ENCODE measurements at places on chromosomes 5 and 9.

- no peak for DNase-seq
- peaks cover 3% of the 10 kb centered on the region for H3K4me1 ChIP-seq
- H3K27me3 ChIP-seq: no peaks in the 10 kb centered on the region
- no peak overlapping the region for H3K27ac ChIP-seq
- no peaks in the 10 kb centered on the region for H3K36me3 ChIP-seq
Measured at GRCh38 chr9:20713172-20713571, 29.1 kb downstream of the FOCAD start.

DNA sequence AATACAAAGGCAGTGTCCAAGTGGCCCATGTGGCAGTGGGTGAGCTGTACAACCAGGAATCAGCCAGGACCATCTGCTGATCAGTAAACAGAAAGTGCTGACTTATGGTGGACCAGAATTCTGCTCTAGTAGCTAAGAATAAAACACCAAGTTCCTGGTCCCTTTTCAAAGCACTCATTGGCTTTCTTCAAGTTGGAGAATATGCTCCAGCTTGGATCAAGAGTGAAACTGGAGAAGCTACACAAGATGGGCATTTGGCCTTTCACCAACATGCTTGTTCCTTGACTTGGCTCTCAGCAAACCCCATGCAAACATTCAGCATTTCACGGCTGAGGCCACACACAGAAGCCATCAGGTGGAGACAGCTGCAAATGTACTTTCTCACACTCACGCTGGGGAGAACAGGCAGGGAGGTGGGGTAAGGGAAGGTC lies 32.1 kb downstream of the MARCHF3 start:
- H3K27ac ChIP-seq: no peak overlapping the region
- no peak overlapping the region for H3K4me3 ChIP-seq
- DNase-seq: no peak
- no peaks in the 10 kb centered on the region for H3K4me1 ChIP-seq
- H3K36me3 ChIP-seq: no peaks in the 10 kb centered on the region

DNA sequence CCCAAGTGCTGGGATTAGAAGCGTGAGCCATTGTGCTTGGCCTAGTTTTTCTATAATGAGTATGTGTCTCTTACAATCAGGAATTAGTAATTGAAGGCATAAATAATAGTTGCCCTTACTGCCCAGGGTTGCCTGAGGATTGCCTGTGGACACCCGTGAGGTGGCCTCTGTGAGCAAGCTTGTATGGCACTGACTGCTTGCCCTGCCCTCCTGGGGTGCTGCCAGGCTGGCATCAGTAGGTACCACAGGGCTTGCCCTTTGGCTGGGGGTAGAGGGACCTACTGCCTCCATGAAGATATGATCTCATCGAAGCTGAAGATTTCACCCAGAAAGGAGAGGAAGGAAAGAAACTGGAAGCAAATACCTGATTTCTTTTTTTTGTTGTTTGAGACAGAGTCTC lies 23.8 kb upstream of the PHF19 start:
- no peaks in the 10 kb centered on the region for H3K4me1 ChIP-seq
- H3K4me3 ChIP-seq: no peak overlapping the region
- DNase-seq: no peak
- H3K27ac ChIP-seq: no peak overlapping the region

DNA sequence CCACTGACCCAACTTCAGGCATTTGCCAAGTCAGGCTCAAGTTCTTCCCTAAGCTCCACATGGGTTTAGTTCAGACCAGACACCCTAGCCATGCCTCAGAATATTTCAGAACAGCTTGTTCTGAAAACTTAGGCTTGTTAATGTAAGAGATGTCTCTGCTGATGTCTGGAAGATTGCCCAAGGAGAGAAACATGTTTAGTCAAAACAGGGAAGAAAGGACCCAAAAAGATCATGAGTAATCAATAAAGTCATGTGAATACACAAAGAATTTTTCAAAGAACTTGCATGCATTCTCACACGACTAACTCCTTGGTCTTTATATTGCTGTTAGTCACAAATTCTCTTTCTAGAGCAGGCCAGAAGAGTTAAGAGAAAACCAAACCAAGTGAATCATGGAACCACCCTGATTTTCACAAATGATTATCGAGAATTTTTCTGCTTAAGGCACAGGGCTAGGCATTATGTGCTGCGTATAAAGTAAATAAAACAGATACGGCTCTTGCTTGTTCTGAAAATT lies 158.1 kb upstream of the HMHB1 start:
- H3K36me3 ChIP-seq: no peaks in the 10 kb centered on the region
- H3K4me3 ChIP-seq: no peak overlapping the region
- no peaks in the 10 kb centered on the region for H3K4me1 ChIP-seq
- DNase-seq: no peak
- no peaks in the 10 kb centered on the region for H3K27me3 ChIP-seq
- no peak overlapping the region for H3K27ac ChIP-seq

DNA sequence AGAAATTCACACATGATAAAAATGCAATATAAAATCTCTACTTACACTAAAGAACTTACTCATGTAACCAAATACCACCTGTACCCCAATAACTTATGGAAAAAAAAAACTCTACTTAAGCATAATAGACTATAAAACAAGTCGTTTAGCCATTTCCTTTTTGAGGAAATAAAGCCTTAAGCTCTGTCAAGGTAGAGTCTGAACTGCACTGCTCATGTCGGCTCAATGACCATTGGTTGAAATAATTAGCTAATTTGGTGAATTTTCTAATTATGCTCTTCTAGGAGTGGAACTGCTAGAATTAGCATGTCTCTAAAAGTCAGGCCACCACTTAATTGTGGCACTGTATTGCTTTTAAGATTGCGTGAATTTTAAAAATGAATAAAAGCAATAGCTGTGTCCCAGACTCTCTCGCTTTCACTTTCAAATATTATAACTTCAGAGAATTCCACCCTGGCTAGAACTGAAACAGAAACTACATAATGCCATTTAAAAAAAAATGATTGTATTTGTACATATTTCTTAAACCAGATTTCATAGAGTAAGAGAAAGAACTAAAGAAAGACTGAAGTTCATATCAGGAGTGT lies 113.0 kb upstream of the PCA3 start:
- no peak overlapping the region for H3K4me3 ChIP-seq
- H3K27ac ChIP-seq: no peak overlapping the region
- DNase-seq: no peak
- no peaks in the 10 kb centered on the region for H3K4me1 ChIP-seq

GRCh38 chr9:2230362-2230761 lies 215.2 kb downstream of the SMARCA2 start:
- DNase-seq: no peak
- H3K27me3 ChIP-seq: no peaks in the 10 kb centered on the region
- peaks cover 5% of the 10 kb centered on the region for H3K4me1 ChIP-seq
- no peak overlapping the region for H3K4me3 ChIP-seq
- no peak overlapping the region for H3K27ac ChIP-seq

- H3K27ac ChIP-seq: peak overlapping the region; percentile 54
- DNase-seq: no peak
- H3K4me1 ChIP-seq: peaks cover 4% of the 10 kb centered on the region
- no peaks in the 10 kb centered on the region for H3K27me3 ChIP-seq
Measured at GRCh38 chr5:956941-957747, 51.5 kb upstream of the NKD2 start.

- H3K4me1 ChIP-seq: peaks cover 3% of the 10 kb centered on the region
- H3K36me3 ChIP-seq: no peaks in the 10 kb centered on the region
- H3K27me3 ChIP-seq: no peaks in the 10 kb centered on the region
- no peak overlapping the region for H3K4me3 ChIP-seq
Measured at GRCh38 chr5:180081481-180081880, 9.9 kb upstream of the RNF130 start.

Measured in pancreas (tissue), 10 donors.